ENCODE measurements at places on chromosomes 2 and 18.

GRCh38 chr2:63465633-63466032 is 122.6 kb downstream of the WDPCP start:
- DNase-seq: no peak

DNA sequence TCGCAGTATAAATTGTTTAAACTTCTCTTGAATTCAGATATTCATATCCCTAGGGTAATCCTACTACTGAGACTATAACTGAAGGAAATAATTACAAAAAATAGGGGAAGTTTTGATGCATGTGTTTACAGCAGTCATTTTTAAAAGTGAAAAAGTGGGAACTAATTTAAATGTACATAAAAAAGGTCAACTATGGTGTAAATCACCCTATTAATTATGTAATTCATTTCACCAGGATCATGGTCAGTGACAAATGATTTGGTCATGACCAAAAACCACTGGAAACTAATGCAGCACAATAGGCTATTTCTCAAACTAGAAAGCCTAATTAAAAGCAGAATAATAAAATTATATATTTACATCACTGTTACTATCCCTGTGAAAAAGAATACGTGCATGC is 5.0 kb upstream of the CNGA3 start:
- no peak for DNase-seq

DNA sequence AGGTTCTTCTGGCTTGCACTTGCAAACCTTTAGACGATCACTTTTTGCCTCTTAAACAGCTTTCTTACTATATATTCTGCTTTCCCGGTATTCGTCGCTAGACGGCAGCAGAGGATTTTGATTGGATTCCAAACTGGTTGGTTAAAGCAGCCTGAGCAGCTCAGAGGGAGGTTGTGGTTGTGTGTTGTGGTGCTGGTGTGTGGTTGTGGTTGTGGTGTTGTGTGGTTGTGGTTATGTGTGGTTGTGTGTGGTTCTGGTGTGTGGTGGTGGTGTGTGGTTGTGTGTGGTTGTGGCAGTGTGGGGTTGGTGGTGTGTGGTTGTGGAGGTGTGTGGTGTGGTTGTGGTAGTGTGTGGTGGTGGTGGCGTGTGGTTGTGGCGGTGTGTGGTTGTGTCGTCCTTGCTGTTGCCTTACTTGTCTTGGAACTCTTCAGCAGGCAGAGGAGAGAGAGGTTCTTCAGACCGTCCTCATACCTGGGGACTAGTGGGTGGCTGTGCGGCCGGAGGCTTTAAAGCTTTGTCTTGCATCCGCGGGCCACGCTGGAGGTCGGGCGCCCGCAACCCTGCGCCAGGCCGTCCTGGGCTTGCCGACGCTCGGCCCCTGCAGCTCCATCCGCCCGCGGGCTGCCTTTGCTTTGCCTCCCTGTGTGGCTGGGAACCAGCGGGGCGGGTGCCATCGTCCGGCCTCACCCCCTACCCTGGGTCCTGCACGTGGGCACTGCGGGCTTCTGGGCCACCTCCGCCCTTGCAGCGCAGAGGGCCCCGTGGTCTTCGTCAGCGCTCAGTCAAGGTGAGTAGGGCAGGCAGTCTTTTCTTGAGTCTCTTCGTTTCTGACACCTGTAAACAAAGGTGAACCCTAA is 190.8 kb downstream of the ARHGAP28 start:
- DNase-seq: peak; percentile 21

- no peak for DNase-seq
These were observed 122.3 kb downstream of the MEMO1 start for GRCh38 chr2:31888550-31888949.

DNA sequence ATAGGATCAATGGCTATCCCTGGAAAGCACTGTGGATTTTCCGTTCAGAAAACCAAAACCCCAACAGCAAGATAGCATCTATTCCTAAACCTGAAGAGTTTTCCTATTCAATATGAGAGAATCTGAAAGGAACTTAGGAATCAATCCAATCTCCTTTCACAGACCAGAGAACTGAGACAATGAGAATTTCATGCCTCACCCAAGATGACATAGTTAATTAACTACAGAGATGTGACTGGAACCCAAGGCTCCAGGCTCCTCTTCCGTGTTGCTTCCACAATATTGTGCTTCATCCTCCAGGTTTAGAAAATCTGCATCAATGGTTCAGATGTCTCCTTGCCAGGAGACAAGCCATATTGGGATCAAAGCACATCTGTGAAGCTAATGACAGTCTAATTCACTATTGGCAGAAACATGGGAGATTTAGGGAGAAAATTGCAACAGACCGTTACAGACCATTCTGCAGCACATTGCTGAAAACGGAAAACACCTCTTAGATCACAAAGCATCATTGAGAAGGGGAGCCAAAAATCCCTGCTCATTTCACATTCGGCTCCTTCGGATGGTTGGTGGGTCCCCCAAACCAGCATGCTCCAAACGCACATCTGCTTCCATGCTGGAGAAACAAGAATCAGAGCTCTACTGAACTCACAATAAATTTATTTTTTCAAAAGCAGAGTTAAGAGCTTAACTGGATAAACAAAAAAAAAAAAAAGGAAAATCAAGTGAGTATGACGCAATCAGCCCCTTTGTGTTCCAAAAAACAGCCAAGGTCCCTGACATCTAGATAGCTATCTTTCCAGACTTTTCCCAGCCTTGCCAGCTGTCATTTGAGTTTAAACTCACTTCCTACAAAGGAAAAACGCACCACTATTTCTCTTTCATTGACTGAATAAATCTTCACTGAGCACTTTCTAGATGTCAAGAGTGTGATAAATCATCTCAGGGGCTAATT is 290.3 kb downstream of the C1D start:
- DNase-seq: no peak

GRCh38 chr2:179991344-179991743 is 15.8 kb downstream of the CWC22 start:
- DNase-seq: no peak

- no peak for DNase-seq
These were observed 121.2 kb downstream of the NR4A2 start for GRCh38 chr2:156211318-156211717.

DNA sequence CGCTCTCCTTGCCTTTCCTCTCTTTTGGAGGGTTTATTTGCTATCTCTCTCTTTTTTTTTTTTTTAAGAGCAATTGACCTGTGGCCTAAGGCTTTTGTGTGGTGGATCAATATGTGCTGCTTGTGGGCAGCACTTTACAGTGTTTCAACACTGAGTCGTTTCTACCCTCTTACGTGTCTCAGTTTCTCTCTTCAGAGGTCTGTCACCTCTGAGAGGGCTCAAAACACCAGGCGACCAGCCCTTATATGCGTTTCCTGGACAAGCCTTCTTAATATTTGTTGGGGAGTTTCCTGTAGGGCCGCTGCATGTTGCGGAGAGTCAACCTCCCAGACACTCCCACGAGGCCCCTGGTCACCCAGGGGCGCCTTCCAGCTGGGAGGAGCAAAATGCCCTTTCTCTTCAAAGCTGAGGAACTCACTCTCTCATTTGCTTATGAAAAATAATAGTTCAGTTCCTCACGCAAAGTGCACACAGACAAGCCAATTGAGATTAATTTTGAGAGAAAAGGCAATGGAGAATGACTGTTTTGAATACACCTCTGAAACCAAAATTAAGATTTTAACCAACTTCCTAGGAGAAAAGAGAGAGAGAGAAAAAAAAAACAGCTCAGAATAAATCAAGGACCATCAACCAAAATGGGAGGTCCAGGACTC is 96.3 kb upstream of the B3GNT2 start:
- DNase-seq: no peak

DNA sequence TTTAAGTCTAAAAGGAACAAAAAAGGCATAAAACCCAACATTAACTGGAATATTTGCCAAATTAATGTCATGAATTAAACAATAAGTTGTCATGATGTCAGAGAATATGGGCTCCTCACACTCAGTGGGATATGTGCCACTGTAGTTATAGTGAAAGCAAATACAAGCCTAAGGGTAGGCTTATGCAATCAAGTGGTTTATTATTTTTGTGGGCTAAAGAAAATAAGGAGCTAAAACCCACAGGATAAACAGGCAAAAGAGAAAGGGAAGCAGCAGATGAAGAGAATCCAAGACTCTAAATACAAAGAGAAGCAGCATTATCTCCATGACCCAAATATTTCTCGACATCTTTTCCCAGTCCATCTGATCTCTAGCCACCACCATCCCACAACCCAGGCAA is 17.5 kb downstream of the YWHAQ start:
- peak; percentile 39 for DNase-seq

Data from skeletal muscle cell (primary cell).